ENCODE measurements at places on chromosomes 1 and 21.
A peak's percentile ranks its signal among the peaks of the same experiment; 100 is the strongest.

GRCh38 chr1:94111879-94112278 lies 9.1 kb downstream of the ABCA4 start:
- no peak for DNase-seq

- DNase-seq, result no peak
Observed at GRCh38 chr1:52368383-52369172, 2.6 kb upstream of the CC2D1B start.

DNA sequence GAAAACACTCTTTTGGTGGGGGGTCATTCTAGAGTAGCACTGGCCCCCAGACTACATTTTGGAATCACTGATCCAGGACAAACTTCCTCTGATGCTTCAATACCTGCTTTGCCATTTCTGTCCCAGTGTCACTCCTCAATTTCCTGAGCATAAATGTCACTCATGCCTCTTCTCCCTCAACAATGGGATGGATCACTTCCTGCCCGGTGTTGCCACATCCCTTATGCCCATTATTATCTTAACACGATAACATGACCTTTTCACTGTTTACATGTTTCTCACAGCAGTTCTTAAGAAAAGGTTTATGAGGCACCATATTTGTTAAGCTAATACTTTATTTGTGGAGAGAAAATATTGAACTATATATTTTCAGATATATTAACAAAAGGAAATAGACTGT lies 3.9 kb upstream of the ITLN1 start:
- DNase-seq, result no peak

- no peak for DNase-seq
Observed at GRCh38 chr1:1153874-1154273, 19.8 kb upstream of the TTLL10 start.

GRCh38 chr1:179175011-179175841 lies 54.3 kb downstream of the ABL2 start:
- DNase-seq, result peak; percentile 78

DNA sequence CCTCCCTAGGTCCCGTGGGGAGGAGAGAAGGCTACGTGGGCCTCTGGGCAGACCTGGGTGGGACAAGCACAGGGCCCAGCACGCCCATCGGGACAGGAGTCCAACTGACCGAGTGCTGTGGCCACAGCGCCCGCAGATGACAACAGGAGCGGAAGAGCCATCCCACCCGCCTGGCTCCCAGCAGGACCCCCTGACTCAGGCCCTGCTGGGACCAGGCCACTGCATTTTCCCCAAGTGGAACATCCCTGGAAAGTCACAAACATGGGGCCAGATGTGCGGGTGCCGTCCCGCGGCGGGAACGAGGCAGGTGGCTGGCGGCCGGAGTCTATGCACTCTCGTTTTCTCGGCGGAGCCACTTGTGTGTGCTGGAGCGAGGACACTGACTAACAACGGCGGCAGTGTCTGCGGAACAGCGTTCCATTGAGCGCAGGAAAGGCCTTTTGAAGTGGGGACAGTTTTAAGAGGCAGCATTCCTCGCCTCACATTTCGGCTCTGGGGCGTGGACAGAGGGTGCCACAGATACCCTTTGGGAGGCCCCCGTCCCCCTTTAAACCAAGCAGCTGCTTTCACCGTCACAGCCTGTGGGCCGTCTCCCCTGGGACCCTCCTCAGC lies 93.7 kb upstream of the ARHGEF16 start:
- no peak for DNase-seq

DNA sequence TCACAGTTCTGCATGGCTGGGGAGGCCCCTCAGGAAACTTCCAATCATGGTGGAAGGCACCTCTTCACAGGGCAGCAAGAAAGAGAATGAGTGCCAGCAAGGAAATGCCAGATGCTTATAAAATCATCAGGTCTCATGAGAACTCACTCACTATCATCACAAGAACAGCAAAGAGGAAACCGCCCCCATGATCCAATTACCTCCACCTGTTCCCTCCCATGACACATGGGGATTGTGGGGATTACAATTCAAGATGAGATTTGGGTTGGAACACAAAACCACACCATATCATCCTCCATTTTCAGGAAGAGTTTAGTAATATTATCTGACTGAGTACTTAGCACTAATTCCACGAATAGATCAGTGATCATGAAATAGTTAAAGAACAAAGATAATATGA lies 244.2 kb downstream of the LMO4 start:
- no peak for DNase-seq

GRCh38 chr1:182953826-182954225 lies 860 bp upstream of the SHCBP1L start:
- no peak for DNase-seq

GRCh38 chr1:178495158-178495557 lies 1.6 kb downstream of the CLEC20A start:
- DNase-seq, result no peak

- no peak for DNase-seq
Observed at GRCh38 chr21:39715804-39716397, 29.1 kb upstream of the IGSF5 start.

DNA sequence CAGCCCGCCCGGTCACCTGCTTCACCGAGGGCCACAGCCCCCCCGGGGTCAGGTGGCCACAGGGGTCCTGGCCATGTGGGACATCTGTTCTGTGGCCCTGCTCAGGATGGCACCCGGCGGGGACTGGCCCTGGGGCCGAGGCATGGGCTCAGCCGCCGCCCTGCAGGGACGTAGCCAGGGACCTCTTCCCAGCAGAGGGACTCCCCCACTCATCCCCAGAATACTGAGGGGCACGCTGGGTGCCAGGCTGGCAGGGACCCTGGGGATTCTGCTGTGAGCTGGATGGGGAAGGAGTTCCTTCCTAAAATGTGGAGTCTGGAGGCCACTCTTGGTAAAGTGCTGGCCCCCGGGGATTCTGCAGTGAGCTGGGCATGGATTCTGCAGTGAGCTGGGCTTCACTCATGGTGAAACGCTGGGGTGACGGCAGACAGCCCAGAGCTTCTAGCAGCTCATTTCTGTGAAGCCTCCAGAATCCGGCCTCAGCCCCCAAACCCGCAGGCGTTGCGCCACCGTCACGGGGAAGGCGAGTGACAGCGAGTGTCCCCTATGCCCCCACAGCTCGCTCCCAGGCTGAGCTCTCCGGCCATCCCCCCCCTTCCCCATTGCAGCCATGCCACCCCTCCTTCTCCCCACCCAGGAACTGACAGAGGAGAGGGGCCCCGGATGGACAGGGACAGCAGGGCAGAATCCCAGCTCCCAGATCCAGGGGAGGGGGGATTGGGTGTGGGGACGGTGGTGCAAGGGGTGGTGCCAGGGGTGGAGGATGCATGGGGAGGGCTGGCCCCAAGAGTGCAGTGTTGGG lies 1.4 kb downstream of the ITGB2 start:
- DNase-seq, result no peak

GRCh38 chr1:180247061-180247460 lies 17.0 kb downstream of the LHX4 start:
- no peak for DNase-seq

DNA sequence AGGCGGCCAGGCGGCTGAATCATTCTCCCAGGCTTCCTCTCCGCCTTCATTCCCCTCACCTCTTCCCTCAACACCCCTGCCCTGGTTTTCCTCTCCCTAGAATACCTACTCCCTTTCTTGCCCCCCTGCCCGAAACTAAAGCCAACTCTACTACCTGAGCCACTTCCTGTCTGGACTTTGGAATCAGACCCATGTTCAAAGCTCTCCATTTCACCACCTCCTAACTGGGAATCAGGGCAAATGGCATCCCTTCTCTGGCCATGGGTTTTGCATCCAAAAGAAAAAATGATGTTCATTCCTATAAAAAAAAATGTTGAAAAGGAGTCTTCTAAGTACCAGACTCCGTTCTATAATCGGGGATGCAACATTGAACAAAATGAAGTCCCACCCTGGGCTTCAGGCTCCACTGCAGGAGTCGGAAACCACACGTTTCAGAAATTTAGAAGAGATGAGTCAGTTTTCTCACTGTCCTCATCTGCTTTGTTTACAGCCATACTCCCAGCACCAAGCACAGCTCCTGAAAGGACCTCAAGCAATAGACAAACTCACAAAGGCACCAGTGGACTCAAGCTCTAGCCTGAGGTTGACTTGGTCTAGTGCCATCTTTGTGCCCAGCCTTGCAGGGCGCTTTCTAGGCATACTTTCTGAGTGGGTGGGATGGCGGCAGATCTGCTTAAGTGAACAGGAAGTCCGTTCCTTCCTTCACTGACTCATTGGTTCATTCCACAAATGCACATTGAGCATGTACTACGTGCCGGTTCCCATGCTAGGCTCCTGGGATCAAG lies 176.2 kb downstream of the IGSF21 start:
- DNase-seq, result no peak

DNA sequence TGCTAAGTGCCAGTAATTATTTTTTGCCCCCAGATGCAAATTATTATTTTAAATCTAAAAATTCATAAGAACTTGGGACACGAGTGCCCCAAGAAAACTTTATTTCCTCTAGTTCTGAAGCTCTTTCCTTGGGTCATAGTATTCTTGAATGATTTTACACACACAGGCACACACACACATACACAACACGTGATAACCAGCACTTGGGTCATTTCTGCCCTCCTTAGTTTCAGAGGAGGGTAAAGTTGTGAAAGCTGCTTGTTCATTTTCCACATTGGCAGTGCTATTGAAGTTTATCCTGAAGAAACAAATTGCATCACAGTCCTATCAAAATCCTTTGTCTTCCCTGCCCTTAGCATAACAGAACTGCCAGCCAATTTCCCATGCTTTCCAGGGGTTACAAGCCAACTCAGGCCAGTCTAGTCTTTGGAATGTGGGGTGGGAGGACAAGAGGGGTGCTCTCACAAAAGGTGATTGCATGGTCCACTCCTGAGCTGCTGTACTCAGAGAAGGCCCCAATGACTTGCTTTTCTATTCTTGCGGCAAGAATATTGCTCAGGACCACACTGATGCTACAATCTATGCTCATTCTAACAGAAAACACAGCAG lies 98.5 kb upstream of the POGK start:
- DNase-seq, result no peak

- DNase-seq, result no peak
Observed at GRCh38 chr1:4058122-4058521, 158.1 kb upstream of the C1orf174 start.

DNA sequence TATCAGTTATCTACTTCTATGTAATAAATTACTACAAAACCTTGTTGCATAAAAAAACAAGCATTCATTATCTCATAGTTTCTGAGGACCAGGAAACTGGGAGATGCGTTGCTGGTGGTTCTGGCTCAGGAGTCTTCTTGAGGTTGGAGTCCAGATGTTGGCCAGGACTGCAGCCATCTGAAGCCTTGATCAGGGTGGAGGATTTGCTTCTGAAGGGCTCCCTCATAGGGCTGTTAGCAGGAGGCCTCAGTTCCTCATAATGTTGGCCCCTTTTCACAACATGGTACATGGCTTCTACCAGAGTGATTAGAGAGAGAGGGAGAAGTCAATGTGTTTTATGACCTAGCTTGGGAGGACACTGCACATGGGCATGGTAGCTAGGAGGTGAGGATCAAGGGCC lies 137.4 kb downstream of the CNIH3 start:
- DNase-seq, result no peak

DNA sequence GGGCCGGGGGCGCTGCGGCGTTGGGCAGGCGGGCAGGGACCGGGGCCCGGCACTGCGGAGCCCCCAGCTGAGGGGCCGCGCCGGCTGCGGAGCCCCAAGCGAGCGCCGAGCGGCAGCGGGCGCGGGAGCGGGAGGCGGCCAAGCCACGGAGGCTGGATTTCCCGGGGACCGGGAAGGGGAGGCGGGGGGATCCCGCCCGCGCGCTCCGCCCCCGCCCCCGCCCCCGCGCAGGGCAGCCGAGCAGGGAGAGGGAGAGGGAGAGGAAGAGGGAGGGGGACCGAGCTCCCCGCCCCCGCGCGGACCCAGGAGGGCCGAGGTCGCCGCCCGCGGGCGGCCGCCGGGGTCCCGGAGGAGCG lies at the start of gene DLGAP3:
DLGAP3 (minus strand) TSS at position 154 of the 356 bp plus-strand sequence. CDS start 24,267 bp downstream, outside the sequence.
- no peak for DNase-seq

DNA sequence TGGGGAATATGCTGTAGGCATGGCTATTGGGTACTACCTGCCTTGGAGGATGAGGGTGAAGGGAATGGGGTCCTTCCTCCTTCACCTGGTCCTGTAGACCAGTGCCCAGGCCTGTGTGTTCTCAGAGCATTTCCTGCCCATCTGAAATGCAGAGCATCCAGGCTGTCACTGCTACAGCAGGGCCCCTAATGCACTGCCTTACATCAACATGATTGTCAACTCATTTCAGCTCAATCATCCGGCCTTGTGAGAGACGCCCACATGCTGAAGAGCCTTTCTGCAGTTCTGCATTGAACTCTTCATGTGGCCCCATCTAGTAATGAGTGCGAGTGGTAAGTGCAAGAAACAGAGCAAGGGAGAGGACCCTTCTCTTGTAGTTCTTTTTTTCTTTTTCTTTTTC lies 39.8 kb upstream of the SRP9 start:
- DNase-seq, result no peak

- DNase-seq, result no peak
Observed at GRCh38 chr1:41711581-41711980, 207.1 kb downstream of the HIVEP3 start.

GRCh38 chr1:41919764-41920397 lies 1.2 kb upstream of the HIVEP3 start:
- no peak for DNase-seq

GRCh38 chr1:45243476-45244343 lies 37.3 kb upstream of the ZSWIM5 start:
- no peak for DNase-seq

- no peak for DNase-seq
Observed at GRCh38 chr1:57311006-57311405, 112.9 kb downstream of the DAB1 start.

DNA sequence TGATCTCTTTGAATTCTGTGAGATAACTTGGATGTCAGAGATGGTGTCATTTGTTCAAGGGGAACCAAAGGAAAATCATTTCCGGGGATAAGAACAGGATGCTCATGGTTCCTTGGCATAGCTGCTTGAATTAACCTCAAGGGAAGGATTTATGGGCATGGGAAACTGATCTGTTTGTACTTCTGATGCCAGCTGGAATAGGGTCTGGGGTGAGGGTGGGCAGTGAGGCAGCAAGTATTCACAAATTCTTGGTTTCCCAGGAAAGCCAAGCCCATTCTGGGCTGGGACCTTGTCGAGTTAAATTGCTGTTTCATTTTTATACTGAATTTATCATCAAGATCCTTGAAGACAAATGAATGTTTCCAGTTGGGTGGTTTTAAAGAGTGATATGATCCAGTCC lies 14.1 kb downstream of the INTS3 start:
- DNase-seq, result no peak

- no peak for DNase-seq
Observed at GRCh38 chr1:19124273-19124672, 85.8 kb downstream of the UBR4 start.

DNA sequence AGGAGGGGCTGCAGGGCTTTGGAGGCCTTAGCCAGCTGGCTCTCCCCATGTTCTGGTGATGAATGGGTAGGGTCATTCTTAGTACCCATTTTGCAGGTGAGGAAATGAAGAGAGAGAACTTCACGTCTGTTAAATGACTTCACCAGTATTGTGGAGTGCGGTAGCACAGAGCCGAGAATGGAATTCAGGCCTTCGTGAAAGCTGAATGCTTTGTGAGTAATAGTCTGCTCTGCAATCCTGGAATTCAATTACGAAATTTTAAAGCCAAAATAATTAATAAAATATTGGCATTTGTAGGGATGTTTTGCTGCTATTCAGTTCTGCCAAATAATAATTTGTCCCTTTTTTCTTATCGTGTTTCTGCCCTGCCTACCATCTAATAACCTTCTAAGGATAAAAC lies 197.7 kb downstream of the GREM2 start:
- DNase-seq, result no peak

GRCh38 chr1:167803358-167804207 lies 81.8 kb downstream of the MPZL1 start:
- DNase-seq, result peak; percentile 51

GRCh38 chr1:92877792-92878191 lies 46.0 kb downstream of the RPL5 start:
- DNase-seq, result no peak

Measured in SK-N-MC (cell line).